Activated effector memory CD4-positive, alpha-beta T cell treated with Interleukin-2 at 50 U/mL for 16 hours (primary cell): ENCODE measurements at places on chromosomes 4 and X.

DNA sequence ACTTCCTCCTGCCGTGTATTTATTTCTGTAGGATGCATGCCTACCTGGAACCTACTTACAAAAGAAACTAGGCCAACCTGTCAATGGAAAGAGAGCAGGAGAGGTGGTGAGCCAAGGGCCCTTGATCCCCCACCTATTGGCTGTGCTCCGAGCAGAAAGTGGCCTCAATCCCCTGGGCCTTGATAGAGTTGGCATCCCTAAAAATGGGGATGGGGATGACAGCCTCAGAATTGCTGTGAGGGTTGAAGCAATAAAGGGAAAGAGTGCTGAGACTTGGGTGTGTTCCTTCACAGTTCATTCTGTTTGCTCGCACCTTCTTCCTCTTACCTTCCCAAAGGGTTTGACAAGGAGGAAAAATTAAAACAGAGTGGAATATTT lies 314.7 kb downstream of the STK32B start:
- DNase-seq, result no peak

DNA sequence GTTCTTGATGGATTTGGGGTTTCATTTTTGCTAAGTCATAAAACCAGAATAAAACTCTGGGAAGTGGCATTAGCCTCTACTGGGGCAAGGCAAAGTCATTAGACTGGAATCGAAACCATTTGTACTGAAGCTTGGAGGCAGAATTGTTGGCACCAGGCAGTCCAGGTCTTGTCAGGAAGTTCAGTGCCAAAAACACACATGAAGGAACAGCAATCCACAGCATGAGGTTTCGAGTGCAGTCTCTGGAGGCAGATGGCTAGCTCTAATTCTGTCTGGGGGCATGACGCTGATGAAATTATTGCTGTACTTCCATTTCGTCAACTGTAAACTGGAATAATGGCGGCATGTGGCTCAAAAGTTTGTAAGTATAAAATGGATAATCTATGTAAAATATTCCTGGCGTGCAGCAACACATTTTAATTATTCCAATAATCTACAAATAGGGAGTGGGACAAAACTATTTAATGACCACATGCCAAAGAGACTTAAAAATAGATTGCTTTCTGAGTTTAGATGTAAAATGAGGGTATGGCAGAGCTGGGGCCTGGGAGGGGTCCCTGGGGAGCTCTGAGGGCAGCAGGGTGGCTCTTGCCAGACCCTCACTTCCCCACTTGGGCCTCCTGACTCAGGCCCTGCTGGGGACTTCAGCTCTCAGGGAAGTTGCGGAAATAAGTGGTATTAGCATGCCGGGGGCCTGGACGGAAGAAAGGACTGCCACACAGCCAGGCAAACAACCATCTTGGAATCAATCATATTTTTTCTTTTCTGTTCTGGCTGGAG lies 18.8 kb upstream of the CENPU start:
- DNase-seq, result no peak

DNA sequence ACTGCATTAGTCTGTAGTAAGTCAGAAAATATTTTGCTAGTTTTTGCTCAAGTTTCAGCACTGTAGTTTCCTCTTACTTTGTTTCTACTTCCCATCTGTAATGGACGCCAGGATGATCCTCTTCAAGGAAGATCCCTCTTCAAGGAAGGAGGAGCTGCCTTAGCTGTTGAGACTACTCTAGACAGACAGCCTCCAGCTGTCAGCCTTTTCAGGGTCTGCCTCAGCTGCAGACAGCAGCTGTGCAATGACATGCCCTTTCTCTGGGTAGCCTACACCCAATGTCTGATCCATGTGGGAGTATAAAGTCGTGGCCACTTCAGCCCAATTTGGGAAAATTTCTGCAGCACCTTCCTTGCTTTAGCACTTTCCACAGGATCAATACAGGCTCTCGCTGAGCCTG lies 281.0 kb upstream of the MAOA start:
- no peak for DNase-seq

DNA sequence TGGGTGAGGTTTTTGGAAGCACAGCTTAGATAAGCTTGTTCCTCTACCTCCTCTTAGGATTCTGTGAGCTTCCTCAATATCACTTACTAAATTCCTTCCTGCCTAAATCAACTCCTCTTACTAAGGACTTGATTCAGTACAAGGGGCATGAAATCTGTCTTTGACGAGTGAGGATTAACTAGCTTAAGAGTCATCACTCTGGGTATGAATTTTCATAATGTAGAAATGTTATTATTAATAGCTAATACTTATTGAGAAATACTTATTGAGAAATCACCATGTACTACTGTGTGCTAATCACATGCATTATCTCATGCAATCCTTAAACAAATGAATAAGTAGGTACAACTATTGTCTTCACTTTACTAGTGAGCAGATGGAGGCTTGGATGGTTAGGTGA lies 28.6 kb downstream of the TRPC3 start:
- DNase-seq, result no peak

- DNase-seq, result no peak
Observed at GRCh38 chr4:97003715-97004114, 1139.6 kb downstream of the STPG2 start.

GRCh38 chr4:6199422-6199921 lies 877 bp downstream of the JAKMIP1 start:
- peak; percentile 27 for DNase-seq

GRCh38 chrX:112822892-112823291 lies 17.7 kb downstream of the AMOT start:
- no peak for DNase-seq

GRCh38 chr4:79948739-79949138 lies 124.3 kb downstream of the ANTXR2 start:
- DNase-seq, result no peak
